ENCODE measurements at places on chromosomes 13 and 19.

GRCh38 chr19:29606420-29606747, 301 bp downstream of the POP4 start:
- no peak for DNase-seq

DNA sequence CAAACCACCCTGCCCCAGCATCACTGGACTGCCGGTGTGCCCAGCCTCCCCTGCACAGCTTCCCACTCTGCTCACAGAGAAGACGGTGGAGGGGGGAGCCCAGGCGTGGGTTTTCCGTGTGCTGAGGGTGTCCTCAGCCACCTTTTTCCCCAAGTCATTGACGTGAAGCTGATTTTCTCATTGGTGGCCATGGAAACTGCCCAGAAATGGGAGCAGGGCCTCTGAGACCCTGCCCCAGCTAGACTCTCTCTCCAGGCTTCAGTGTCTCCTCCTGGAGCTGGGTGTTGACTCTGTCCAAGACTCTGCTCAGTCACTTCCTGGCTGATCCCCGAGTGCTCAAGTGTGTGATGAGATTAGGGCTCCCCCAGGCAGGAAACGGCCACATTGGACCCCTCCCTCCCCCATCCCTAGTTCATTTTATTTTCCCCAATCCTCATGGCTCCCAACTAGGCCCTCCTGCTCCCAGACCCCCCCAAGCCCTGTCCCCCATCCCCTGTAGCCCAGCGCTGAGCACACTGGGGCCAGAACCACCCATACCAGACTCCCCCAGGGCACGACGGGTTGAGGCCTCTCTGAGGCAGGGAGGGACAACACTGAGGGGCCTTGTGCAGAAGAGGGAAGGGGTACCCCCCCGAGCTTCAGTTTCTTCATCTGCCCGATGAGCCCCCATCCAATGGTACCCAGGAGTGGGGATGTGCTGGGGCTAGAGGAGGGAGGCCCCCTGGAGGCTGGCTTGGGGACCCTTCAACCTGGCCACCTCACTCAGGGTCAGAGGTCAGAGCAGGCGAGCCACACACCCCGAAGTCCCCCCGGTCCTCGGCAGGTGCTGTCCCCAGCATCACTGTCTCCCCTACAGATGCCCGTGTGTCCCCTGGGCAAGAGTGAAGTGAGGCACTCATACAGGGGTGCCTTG, 1.2 kb upstream of the F2RL3 start:
- DNase-seq = no peak

DNA sequence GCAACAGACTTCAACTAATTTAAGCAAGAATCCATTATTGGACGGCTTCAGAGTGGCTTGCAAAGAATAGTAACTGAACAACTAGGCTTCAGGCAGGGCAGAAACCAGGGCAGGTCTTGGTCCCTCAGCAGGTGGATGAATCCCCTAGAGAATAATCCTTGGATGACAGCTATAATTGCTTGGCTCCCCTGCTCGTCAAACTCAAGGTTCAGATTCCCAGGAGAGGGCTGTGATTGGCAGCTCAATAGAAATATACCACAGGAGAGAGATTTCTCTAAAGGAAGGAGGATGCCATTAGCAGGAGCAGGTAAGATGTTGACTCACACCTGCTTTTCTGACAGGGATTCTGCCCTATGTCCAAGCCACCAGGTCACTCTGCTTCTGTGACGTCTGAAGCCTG, 89.6 kb upstream of the PCDH8 start:
- no peak for DNase-seq

DNA sequence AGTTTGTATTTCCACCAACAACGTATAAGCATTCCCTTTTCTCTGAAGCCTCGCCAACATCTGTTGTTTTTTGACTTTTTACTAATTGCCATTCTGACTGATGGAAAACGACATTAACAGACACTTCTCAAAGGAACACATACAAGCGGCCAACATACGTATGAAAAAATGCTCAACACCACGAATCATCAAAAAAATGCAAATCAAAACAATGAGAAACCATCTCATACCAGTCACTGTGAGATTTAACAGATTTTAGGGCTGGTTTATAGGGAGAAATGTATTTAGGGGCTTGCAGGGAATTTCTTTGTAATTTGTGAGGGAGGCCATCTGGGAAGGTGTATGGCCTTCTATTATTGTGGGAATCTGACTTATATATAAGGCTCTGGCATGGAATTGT, 2.8 kb upstream of the DZIP1 start:
- no peak for DNase-seq

DNA sequence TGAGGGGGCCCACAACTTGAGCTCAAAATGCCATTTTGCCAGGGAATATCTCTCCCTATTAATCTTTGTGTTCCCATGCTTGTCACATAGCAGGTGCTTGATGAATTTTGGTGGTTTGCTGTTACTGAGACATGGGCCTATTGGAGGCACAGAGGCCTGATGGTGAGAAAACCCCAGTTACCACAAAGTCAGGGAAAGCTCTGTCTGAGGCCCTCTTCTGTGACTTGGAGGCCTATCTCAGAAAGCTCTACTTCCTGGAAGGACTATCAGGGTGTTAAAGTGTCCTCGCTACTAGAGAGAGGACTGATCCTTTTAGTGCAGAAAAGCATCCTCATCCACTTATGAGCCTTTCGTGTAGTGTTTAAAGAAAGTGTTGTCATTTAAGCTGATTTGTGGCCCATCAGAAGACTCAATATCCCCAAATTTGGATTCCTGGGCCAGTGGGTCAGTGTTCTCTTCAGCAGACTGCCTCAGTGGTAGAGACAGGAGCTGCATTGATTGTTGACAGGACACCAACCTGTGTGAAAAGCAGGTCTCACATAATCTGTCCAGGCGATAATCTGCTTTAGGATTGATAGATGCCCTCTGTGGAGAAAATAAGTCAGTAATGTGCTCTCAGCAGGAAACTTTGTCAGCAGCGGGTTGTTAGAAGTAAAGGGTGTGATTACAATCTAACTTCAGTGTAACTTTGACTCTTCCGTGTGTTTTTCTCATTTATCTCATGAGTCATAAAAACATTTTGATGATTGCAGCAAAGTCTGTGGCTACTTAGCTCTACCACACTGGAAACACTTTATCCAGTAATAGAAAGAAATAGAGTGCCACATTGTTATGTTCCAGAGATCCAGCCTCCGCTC, 121.0 kb downstream of the AKAP11 start:
- DNase-seq = no peak

- no peak for DNase-seq
Measured at GRCh38 chr13:36807616-36808015, 11.4 kb upstream of the RFXAP start.

DNA sequence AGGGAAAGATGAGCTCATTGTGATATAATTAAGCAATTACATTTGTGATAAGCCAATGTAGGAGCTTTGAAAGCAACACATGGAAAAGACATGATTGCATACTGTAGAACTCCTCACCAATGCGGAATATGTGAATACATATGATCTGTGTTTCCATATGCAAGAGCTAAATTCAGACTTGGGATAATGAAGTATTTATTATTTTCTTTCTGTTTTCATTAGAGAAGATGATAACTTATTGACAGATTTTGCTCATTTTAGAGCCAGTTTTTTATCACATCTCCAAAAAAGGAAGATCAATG, 14.2 kb downstream of the FAM124A start:
- no peak for DNase-seq

DNA sequence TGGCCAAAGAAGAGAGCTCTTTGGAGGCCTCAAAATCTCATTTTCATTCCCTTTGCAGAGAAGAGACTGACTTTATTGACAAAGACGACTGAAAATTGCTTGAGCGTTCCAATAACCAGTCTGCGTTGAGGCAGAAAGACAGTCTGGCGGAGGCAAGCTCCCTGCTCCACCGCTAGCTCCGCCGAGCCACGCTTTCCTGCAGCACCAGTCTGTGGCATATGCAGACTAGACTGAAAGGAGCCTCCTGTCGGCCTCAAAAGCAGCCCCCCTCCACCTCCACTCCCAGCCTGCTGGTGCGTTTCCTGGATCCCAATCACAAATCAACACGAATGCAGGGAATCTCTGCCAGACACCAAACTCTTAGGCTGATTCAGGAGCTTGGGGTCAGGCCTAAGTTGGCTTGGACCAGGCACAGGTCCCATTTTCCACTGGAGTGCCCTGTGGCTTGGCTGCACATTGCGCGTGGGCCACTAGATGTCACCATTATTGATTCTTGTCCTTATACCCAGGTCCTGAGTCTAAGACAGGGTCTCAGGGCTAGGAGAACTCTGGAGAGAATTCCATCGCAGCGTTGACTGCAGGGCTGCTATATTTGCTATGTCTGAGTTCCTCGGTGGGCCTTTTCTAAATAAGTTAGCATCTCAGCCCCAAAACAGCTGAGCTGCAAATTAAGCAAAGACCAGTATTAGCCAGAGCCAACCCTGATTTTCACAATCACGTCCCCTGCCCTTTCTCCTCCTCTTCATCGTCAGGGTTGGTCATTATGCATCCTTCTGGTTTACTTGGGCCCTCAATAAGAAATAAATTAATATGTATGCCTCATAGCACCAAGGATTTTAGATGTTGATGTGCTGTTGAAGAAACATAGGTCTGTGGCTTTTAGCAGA, 5.2 kb upstream of the ZNF507 start:
- peak; percentile 57 for DNase-seq
